ENCODE measurements at places on chromosomes 7 and 10.

DNA sequence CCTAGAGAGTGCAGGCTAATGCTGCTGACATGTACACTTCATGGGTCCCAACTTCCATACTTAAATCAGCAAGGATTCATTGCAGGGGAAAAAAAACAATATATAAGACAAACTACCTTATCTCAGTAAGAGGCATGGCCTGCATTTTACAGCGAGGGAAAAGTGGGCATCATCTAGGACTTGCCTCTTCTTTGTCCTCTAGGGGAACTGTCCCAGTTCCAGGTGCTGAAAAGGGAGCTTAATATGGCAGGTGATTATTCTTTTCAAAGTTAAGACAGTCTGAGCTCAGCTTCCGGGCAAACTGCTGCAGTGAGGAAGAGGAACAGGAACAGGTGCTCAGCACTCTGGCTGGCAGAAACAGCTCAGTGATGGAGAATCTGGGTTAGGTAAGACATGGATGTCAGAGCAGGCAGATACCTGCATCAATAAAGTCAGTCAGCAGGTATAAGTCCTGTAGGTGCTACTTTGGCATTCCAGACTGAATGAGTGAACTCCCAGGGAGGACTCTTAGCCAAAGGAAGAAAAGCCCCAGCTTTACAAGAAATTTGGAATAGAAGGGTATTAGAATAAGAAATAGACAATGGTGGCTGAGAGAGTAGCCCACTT, 147.2 kb downstream of the TMEM178B start:
- no peak for DNase-seq

DNA sequence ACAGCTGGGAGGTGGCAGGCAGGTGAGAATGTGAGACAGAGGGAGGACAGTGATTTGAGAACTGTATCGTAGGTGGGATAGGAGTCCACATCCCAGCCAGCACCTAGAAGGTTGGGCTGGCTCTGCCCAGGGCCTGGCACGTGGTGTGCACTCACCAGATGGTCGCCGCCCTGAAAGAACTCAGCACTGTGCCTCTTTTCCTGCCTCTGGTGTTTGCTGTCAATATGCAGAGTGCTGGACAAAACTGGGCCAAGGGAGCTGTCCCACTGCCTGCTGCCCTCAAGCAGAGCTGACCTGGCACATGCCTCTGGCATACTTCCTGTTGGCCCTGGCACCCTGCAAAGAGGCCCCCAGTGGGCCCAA, 36.8 kb downstream of the CHST3 start:
- no peak for DNase-seq

DNA sequence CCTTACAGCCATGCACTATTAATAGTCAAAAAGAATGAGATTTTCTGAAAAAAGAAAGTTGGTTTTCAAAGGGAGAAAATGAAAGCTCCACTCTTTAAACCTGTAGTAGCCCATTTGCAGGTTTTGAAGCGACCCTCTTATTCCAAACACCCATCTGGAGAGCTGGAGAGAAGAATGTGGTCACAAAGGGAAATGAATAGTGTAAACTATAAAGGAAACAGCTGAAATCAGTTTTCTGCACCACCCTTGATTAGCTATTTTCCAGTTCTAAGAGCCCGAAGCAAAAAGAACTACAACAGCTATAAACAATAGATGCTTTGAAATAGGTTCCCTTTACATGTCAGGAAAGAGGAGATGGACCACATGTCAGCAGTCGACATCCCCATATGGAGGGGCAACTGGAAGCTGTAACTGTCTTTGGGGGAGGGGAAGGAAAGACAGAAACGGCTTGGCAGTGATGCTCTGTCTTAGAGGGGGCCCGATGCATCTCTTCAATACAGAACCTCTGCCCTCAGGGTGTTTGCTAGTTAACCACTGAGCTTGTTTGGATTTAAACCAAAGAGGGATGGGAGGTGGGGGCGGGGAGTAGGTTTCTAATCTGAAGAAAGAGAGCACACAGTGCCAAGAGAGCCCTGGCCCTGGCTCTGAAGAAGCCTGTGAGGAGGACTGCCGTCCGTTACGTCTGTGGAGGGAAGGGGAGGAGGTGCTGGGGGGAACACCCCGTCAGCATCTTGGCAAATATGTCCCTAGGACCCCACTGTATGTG, 55.3 kb downstream of the CPVL start:
- no peak for DNase-seq

- no peak for DNase-seq
Measured at GRCh38 chr7:23335136-23335535, 36.0 kb downstream of the MALSU1 start.

DNA sequence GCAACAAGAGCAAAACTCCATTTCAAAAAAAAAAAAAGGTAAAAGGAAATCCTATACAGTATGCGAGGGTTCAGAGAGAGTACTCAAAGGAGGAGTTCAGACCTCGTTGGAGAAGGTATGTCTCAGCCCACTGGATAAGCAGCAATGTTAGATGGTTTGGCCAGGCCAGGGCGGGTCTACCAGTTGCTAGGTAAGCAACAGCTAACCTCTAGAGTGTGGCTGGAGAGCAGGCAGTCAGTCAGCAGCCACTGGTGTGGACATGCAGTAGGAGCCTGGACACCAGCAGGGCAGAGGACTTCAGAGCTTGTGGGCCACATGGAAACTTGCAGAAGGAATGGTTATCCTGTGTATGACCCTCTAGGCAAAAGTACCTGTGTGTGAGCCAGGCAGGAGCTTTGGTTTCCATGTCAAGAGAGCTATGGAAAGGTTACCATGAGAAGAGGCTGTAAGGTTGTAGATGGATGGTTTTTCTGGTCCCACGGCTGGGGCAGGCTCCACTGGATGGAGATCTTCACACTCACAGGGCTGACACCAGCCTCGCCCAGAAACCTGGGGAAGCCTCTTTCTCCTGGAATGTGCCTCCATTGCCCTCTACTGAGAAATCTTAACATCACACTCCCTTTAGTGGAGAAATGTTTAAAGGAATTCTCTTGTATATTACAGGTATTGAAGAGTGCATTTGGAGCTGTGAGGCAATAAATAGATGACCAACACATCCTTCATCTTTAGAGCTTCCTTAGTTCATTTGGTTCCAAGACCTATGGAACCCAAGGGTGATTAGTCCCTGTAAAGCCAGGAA, 63.6 kb downstream of the CCDC186 start:
- DNase-seq, result no peak

GRCh38 chr7:114959931-114960330, 38.0 kb downstream of the MDFIC start:
- DNase-seq, result no peak
